ENCODE measurements at places on chromosomes 6 and 20.

- DNase-seq, result no peak
Measured at GRCh38 chr20:57190536-57191264, 75.7 kb downstream of the BMP7 start.

GRCh38 chr20:7977709-7978108 lies 37.5 kb upstream of the HAO1 start:
- no peak for DNase-seq

- DNase-seq, result no peak
Measured at GRCh38 chr6:70414813-70415212, 1.5 kb downstream of the FAM135A start.

GRCh38 chr6:110551088-110551487 lies 74.7 kb upstream of the SLC22A16 start:
- no peak for DNase-seq

DNA sequence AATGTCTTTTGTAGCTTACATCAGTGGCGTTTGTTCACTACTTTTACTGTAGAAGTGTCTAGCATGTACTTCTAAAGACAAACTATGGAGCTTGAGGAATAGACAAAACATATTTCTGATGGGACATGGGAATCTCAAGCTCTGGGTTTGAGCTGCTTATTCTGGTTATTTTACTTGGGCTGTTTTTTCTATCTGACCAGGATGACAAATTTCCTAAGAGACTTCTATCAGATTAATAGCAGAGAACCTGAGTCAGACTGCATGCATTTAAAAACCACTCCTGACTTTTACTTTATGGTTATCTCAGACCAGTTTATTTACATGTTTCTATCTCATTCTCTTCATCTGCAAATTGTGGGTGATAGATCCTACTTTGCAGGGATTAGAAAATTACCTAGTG lies 1282.3 kb upstream of the GJE1 start:
- no peak for DNase-seq

DNA sequence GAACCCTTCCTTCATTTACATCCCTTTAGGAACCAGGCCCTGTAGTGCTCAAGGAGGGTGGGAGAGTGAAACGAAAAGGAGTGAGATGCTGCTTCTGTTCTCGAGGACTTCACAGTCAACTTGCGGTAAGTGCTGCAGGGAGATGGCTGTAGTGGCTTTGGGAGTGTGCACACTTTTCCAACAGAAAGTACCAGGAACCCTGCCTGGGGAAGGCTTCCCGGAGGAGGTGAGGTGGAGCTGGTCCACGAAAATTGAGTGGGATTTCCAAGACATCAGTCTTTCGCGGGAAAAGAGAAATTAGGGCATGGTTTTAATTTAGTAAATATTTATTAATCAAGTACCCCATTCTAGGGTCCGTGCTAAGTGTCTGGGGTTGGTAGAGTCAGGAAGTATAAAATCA lies 12.7 kb downstream of the TRIM31 start:
- no peak for DNase-seq

- DNase-seq, result no peak
Measured at GRCh38 chr20:29409833-29410805, 1847.3 kb upstream of the DEFB115 start.

DNA sequence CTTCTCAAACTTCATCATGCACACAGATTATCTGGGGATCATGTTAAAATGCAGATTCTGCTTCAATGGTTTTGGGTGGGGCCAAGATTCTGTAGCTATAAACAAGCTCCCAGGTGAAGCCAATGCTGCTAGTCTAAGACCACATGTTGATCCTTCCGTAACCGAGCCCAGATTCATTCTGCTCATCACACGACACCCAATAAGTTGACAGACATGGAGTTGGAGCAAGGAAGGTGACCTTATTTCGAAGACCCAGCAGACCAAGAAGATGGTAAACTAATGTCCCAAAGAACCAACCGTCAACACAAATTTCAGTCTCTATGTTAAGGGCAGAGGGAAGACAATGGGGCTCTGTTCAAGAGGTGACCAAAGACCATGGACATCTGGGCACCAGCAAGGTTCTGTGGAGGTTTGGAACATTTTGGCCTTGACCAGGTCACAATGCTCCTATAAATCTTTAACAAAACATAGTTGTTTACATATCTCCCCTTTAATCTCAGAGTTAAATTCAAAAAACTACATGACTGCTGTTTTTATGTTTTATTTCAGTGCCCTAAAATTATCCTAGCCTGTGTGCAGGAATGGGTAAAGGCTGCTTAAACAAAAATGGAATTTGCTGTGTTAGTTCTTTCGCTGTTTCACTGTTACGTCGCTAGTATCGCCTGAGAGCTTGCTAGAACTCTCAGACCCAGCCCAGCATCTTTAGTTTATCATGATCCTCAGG lies 50.1 kb downstream of the SPTLC3 start:
- no peak for DNase-seq

DNA sequence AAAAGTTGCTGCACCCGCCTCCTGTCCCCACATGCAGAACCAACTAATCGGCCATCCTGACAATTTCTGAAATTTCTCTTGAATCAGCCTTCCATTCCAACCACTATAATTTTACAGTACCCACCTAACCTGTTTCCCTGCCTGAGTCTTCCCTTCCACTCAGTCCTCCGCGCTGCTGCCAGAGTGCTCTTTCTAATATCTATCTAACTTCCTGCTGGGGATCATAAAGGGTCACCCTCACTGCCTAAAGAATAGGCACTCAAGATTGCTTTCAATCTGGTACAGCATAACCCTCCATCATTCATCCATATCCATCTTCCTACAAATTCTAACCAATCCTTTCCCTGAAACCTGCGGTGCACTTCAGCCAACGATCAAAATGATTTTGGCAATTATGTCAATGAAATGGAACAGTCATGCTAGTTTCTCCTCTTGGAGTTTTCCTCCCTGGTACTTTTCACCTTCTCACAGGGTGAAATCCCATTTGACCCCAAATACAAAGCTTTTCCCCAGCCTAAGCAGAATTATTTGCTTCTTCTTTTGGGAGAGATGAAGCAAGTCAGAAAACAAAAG lies 117.5 kb upstream of the BEND6 start:
- DNase-seq, result no peak

DNA sequence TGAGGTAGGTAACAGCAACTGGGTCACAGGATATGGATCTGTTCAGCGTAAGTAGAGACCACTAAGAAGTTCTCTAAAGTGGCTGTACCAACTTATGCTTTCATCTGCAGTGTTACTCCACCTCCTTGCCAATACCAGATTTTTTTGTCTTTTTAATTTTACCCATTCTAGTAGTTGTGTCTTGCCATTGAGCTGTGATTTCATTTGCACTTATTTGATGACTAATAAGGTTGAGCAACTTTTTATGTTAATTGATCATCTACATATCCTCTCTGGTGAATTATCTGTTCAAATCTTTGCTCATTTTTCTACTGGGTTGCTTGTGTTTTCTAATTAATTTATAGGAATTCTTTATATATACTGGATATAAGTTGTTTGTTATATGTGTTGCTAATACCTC lies 82.9 kb downstream of the OGFRL1 start:
- DNase-seq, result no peak

- DNase-seq, result no peak
Measured at GRCh38 chr6:96610019-96610418, 47.1 kb downstream of the FHL5 start.

GRCh38 chr20:48829940-48830339 lies 2.1 kb upstream of the PREX1 start:
- no peak for DNase-seq

- no peak for DNase-seq
Measured at GRCh38 chr6:165663377-165663735, 315 bp upstream of the PDE10A start.

- DNase-seq, result no peak
Measured at GRCh38 chr6:92050216-92050615, 1369.1 kb downstream of the EPHA7 start.

DNA sequence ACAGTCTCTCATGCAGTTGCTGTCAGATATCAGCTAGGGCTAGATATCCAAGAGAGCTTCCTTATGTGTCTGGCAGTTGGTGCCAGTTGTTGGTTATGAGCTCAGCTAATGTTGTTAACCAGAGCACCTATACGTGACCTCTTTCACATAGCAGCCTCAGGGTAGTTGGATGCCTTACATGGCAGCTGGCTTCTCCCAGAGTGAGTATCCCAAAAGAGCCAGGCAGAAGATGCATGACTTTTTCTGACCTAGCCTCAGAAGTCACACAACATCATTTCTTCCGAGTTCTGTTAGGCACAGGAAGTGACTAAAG lies 175.7 kb downstream of the VEGFA start:
- DNase-seq, result peak; percentile 3

- DNase-seq, result peak; percentile 40
Measured at GRCh38 chr6:87756858-87757257, 54.8 kb upstream of the AKIRIN2 start.

- no peak for DNase-seq
Measured at GRCh38 chr20:51584737-51585136, 42.2 kb upstream of the NFATC2 start.

- DNase-seq, result no peak
Measured at GRCh38 chr6:37994223-37994622, 174.7 kb downstream of the ZFAND3 start.

GRCh38 chr6:116059713-116060571 lies 749 bp downstream of the FRK start:
- no peak for DNase-seq

DNA sequence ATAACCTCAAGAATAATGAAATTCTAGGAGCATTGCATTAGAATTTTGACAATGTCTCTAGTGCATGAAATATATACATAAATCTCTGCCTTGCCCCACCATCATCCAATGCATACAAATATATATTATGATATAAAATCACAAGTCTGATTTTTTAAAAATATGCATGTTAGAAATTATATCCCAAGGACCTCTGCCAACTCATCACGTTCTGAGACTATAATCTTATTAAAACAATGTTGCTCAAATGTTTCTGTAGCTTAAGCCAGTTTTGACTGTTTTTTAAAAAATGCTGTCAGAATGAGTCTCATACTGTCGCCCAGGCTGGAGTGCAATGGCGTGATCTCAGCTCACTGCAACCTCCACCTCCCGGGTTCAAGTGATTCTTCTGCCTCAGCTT lies 287.0 kb upstream of the SOX4 start:
- no peak for DNase-seq

DNA sequence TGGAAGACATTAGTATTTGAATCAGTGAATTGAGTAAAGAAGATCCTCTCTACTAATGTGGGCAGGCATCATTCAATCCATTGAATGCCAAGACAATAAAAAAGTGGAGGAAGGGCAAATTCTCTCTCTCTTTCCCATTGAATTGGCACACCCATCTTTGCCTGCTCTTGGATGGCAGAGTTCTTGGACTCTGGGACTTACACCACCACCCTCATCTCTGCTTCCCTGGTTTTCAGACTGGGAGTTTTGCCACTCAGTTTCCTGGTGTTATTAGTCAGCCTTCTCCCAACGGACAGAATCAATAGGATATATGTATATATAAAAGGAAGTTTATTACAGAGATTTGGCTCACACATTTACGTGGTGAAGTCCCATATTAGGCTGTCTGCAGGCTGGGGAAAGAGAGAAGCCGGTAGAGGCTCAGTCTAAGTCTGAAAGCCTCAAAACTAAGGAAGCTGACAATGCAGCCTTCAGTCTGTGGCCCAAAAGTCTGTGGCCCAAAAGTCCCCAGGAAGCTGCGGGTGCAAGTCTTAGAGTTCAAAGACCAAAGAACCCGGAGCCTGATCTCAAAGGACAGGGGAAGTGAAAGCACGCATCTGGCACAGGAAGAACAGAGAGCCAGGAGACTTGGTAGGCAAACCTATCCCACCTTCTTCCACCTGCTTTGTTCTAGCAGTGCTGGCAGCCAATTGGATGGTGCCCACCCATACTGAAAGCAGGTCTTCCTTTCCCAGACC lies 64.4 kb downstream of the SMPDL3A start:
- no peak for DNase-seq

DNA sequence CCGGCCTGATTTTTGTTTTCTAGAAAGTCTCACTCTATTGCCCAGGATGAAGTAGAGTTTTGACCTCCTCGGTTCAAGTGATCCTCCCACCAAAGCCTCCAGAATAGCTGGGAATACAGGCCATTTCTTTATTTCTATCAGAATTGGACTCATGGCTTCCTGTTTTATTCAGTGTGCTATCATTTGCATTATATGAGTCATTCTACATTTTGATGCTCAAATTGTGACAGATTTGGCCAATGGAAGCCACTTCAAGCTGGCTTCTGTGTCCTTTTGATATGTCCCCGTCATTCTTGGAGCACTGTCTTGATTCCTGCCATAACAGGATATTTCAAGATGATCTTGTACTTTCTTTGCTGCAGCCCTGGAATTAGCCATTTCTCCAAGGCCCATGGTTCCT lies 75.1 kb downstream of the CNBD2 start:
- no peak for DNase-seq

Measured in activated T-cell treated with anti-CD3 and anti-CD28 coated beads, Interleukin-2, amount 50 U/mL, for 24 hours (primary cell).